Epithelial cell of prostate (primary cell): ENCODE measurements at places on chromosomes 12 and 14.

DNA sequence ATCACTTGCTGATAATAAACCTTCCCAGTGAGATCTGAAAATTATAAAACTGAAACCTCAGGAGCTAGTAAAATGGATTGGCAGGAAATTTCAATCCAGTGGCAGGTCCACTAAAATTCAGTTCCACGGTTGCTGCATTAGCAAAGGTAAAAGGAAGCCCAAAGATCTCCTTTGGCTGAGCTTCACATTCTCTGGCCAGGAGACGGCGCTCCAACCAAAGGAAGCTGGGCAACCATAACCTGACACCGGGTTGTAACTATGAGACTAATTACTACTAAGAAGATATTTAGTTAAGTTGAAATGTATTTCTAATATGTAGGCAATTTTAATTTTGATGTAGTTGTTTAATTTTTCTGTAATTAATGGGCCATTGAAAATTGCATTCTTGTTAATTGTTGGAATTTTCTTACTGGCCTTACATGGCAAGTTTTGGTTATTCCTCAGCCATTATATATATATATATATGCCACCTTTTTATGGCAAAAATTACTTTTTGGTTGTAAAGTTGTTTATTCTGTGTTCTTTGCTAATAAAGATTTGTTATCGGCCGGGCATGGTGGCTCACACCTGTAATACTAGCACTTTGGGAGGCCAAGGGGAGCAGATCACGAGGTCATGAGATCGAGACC, 17.0 kb downstream of the OR8S1 start:
- no peak for DNase-seq

- no peak for DNase-seq
These were observed 576.8 kb upstream of the TMEM132C start for GRCh38 chr12:127690161-127690560.

DNA sequence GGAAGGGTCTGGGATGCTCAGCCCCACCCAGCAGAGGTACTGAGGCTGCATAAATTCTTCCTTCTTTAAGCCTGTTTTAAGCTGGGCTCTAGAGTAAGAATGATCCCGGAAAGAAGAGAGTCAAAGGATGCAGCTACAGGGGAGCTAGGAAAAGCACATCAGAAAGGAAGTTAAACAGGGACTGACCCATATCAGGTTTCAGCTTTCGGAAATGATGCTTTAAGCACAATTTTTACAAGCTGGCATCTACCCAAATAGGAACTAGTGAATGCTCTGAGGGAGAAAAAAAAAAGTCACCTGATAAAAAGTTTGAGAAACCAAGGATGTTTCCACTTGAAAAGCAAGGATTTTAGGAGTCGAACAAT, 22.0 kb downstream of the TSPAN8 start:
- no peak for DNase-seq

GRCh38 chr12:111975161-111975931, 37.6 kb downstream of the TMEM116 start:
- DNase-seq: no peak

GRCh38 chr12:76441016-76441415, 92.8 kb upstream of the BBS10 start:
- DNase-seq: no peak

- no peak for DNase-seq
These were observed 17.0 kb downstream of the SLC4A8 start for GRCh38 chr12:51441583-51441982.

GRCh38 chr12:107914460-107914977, 140.0 kb downstream of the ASCL4 start:
- DNase-seq: no peak

- no peak for DNase-seq
These were observed 13.8 kb downstream of the DTX1 start for GRCh38 chr12:113070117-113070906.

DNA sequence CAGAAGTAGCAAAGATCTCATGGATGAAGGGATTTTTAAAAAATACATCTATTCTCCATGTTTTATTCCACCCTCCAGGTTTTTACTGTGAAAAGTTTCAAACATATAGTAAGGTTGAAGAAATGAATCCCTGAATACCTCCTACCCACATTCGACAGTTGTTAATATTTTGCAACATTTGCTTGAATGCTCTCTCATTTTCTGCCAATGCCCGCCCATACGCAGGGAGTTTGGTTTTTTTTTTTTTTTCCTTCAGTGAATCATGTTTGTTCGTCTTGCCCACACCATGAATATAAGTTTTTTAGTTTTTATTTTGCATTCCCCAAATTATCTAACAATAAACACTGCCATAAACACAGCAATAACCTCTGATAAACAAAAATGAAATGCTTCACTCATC, 82.9 kb downstream of the MAP1LC3B2 start:
- no peak for DNase-seq

DNA sequence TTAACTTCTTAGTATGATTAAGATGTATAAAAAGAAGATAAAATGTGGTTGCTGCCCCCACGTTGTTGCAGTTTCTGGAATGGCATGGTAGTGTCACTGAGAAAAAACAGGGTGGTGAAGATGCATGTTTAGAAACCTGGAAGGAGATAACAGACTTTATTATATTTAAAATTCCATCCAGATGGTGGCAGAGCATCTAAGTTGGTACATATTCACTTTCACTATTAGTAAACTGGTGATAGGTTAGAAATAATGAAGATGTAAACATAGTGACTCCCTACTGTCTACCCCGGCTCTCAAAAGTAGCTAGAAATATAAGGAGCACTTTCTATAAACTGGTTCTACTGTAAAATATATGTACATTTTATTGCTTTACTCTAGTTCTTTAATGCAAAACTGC, 279.3 kb downstream of the NPAS3 start:
- DNase-seq: no peak

- DNase-seq: no peak
These were observed 241.4 kb downstream of the FOXG1 start for GRCh38 chr14:29007990-29008389.

DNA sequence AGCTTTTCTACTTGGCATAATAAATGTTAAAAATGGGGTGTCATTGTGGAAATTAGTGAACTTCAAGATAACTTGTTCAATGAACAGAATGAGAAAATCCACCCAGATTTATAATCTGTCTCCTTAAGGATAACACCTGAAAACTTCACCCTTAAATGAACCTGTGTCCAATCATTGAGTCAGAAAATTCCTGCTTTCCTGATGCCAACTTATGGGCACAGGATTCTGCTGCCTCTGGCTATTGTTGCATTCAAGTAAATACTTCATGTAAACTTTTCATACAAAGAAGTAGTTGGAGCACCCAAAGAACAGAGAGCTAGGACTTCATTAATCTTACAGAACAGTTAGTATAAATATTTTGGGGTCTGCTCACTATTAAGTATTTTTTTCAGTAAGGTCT, 98.9 kb upstream of the PLEKHA5 start:
- DNase-seq: no peak

DNA sequence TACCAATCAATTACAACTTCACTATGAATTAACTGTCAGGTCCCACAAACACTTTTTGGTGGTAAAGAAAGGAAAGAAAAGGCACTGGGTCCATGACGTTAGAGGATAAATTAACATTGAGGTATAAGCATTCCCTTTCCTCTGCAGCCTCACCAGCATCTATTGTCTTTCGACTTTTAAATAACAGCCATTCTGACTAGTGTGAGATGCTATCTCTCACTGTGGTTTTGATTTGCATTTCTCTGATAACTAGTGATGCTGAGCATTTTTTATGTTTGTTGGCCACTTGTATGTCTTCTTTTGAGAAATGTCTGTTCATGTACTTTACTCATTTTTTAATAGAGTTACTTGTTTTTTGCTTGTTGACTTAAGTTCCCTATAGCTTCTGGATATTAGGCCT, 9.4 kb downstream of the ANKS1B start:
- no peak for DNase-seq

GRCh38 chr12:99605-100004, 33.0 kb downstream of the IQSEC3 start:
- no peak for DNase-seq

DNA sequence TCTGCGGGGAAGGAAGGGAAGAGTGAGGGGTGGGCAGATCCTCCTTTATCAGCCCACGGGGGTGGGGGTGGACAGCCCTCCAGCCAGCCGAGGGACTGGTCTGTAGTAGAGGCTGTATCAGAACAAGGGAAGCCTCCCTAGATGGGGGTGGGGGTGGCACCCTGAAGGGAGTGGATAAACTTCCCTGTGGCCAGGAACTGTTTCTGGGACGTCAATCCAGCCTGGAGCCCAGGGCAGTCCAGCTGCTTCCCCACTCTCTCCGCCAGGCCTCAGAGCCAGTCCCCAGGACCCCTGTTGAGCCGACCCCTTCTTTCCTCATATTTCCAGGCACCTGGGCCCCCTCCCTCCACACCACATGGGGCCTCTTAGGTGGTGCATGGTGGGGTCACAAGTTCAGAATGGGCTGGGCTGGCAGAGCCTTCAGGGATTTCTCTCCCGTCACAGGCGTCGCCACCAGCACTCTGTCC, 6.7 kb downstream of the PLD4 start:
- DNase-seq: no peak

DNA sequence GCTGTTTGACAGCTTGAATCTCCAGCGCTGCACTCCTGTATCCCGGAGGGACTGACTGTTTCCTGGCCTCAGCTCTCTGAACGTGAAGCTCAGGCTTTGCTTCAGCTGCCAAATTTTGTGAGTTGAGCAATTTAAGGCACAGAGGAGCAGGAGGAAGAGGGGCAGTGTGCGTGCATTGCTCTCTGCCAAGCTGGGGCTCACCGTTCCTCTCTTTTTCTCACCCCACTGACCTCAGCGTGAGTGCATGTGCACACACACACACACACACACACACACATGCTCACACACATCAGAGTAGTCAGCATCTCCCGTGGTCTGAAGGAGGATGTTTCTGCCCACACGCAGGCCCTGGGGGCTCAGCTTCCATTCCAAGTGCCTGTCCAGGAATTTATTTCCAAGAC, 27.8 kb upstream of the BDKRB2 start:
- DNase-seq: no peak

DNA sequence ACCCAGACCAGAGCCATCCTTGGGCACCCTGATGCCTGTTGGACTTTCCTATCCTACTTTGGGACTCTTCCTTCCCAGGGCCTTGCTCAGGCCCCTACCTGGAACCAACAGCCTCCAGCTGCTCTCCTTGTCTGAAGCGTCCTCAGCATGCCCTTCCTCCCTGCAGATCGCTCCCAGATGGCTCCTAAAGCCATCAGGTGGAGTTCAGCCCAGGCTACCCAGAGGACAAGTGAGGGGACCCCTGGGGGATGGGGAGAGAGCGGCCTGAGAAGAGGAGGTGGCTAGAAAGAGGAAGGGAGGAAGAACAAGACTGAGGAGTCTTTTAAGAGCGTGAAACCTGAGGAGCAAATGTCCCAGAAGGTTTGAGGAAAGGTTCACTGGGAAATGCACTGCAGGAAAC, 236.6 kb downstream of the ZFP36L1 start:
- DNase-seq: no peak

GRCh38 chr12:54431911-54432814, 13.1 kb upstream of the ITGA5 start:
- peak; percentile 98 for DNase-seq

- DNase-seq: no peak
These were observed 37.5 kb upstream of the DAAM1 start for GRCh38 chr14:59150990-59151389.

DNA sequence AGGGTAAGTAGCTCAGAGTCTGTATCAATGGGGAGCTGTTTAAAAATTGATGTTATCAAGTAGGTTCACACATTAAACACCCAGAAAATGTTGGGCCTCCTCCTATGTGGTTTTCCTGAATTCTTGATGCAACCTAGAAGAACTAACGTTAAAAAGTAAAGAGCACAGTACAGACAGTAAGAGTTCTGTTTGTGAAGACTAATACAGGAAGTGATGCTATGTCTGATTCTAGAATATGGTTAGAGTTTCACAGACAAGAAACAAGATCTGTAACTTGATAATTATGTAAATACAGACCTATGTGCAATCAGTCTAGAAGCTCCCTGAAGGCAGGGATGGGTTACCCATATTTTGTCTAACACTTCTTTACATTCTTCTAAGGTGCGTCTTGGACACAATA, 214.9 kb upstream of the BTG1 start:
- no peak for DNase-seq

GRCh38 chr12:122087431-122088178, 9.0 kb downstream of the MLXIP start:
- no peak for DNase-seq

- no peak for DNase-seq
These were observed 19.7 kb downstream of the SLC41A2 start for GRCh38 chr12:104938371-104938770.

- no peak for DNase-seq
These were observed 20.9 kb upstream of the ANO2 start for GRCh38 chr12:5965950-5966383.

- peak; percentile 60 for DNase-seq
These were observed at the start of the genes SOCS4 and WDHD1 for GRCh38 chr14:55026793-55027561. SOCS4 (plus strand) TSS chr14:55027236; CDS start chr14:55043042, 15,806 bp downstream. WDHD1 (minus strand) TSS chr14:55027099; CDS start chr14:55026787, 312 bp downstream.

GRCh38 chr12:49953151-49953550, 2.6 kb downstream of the AQP2 start:
- DNase-seq: no peak

GRCh38 chr12:111426344-111427185, 20.8 kb downstream of the SH2B3 start:
- DNase-seq: no peak

GRCh38 chr12:89632778-89633177, 75.9 kb downstream of the ATP2B1 start:
- no peak for DNase-seq

- no peak for DNase-seq
These were observed 231.6 kb downstream of the CACNA1C start for GRCh38 chr12:2284321-2284813.

DNA sequence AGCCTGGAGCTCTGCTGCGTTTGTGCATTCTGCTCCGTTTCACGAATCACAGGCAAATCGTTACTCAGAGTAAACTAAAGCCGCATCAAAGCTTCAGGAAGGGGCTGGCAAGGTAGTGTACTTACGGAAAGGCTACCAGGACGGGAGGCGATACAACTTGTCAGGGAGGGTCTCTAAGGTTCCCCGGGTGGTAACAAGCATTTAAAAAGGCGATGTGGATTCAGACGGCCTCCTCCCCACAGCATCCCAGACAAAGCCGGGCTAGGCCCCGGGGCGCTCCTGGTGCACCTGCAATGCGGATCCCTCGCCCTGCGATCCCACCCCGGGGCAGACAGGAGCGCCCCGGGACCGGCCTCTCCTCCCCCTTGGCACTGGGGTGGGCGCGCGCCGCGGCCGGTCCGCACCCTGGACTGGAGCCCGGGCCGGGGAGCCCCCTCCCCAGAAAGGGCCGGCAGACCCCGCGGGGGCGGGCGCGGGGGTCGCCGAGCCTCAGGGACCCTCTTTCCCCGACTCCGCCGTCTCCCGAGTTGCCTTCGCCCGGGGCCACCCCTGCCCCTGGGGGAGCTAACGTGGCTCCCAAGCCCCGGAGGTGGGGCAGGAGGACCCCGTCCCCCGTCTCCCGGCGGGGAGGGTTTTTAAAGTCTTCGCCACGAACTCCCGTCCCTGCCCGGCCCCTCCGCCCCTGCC, 718 bp downstream of the CCDC92 start:
- no peak for DNase-seq

GRCh38 chr12:125470838-125471783, 405.9 kb downstream of the AACS start:
- DNase-seq: no peak
